ENCODE measurements at places on chromosomes 7 and 10.

- no peak for DNase-seq
Measured at GRCh38 chr10:103394180-103394579, 2.1 kb downstream of the ATP5MK start.

GRCh38 chr10:68166871-68167585 lies 57.7 kb downstream of the MYPN start:
- no peak for DNase-seq

DNA sequence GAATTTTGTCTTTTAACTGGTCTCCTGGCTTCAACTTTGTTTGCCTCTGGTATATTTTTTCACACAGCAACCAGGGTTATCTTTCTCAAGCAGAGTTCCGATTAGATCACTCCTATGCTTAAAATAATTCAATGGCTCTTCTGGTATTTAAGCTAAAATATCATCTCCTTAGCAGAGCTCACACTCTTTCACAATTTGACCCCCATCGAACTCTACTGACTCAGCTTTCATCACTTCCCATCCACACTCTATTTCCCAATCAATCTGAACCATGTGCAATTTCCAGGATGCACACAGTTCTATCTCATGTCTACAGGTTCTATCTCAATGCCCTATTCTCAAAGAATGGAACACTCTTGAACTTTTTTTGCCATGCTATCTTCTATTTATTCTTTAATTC lies 809.5 kb downstream of the GRID1 start:
- DNase-seq: no peak

DNA sequence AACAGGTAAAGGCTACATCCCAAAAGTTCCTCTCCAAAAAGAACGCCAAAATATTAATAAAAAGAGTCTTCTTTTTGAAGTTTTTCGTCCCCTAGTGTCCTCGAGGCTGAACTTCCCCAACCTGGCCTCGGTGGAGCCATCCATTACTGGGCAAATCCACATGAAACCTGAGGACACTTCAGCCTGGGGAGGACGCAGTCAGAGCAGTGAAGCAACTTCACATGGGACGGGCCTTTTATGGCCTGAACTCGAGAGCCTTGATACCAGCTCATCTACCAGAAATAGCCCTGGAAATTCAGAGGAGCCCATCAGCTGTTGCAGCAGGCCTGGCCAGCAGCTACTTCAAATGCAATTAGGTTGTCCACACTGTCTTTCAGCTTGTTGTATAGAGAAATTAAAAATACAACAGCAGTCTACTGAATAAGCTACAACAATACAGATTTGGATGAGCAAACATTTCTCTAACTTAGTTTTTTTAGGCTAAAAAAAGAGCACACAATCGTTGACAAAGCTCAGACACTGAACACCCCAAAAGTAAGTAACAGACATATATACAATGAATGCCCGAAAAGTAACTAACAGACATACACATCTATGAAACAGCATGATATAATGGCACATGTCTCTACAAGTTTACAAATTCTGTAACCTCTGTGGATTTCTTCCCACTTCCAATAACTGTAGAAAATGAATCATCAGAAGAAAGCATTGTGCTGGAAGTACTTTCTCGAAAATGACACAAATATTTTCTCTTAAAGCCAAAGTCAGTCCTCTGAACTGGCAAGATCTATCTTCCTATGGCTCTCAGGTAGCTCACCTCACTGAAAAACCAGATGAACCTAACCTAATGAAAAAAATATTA lies at the start of gene SVIL:
Gene SVIL, minus strand, starts transcription at position 208 of the 862 bp plus-strand sequence. CDS start 79,913 bp downstream, outside the sequence.
- no peak for DNase-seq

DNA sequence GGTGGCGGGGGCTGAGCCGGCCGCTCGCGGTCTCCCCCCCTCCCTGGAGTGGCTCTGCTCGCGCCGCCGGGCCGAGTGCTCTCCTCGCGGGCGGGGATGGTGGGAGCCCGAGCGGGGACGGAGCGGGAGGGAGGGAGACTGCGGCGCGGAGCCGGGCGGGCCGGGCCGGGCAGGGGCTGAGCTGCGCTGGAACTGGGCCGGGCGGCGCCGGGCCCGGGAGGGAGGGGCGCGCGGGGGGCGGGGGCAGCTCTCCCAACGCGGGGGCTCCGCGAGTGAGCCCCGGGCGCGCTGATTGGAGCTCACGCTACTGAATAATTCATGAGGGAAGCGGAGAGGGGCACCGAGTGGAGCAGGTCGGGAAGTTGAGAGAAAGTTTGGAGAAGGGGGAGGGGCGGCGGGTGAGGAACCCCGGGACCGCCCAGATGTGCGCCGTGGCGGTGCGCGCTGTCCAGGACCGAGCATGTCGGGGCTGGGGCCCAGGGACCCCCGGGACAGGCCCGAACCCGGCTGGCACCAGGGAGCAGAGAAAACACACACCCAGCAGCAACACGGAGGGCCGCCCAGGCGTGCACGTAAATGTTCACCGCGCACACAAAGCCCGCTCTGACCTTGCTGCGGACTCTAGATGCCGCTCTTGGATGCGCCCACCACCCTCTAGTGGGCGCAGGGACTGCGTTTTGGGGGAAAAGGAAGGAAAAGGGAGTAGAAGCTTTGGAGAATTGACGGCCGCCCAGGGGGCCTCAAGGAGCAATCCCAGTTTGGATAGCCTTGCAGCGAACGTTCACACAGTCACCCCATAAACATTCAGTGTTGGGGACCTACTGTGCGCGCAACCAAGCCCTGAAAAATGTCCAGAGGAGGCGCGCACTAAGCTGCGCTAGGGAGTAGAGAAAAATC lies at the start of gene EPHB4:
Gene EPHB4, minus strand, starts transcription at position 194 of the 897 bp plus-strand sequence. CDS start 493 bp downstream, outside the sequence.
- DNase-seq: no peak

GRCh38 chr7:18597754-18598153 lies 102.2 kb downstream of the HDAC9 start:
- no peak for DNase-seq

GRCh38 chr7:28224172-28224571 lies 43.6 kb upstream of the JAZF1 start:
- DNase-seq: no peak

DNA sequence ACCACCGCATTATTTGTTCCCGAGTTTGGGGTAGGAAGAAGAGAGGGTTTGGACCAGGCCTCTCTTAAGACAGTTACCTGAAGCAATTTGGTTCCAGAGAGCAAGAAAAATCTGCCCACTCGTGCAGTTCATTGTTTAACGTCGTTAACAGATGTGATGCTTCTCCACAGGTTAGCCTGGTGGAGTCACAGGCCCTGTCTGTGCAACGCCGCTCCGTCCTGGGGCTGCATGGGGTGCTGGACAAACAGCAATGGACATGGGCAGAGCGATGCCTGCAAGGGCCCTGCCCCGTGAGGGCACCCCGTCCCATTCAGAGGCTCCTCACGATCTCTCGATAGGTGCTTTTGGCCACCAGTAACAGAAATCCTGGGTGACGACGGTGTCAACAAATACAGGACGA lies 9.7 kb downstream of the FOXL3 start:
- DNase-seq: no peak

- DNase-seq: no peak
Measured at GRCh38 chr7:27203964-27204594, 4.2 kb upstream of the HOXA13 start.

DNA sequence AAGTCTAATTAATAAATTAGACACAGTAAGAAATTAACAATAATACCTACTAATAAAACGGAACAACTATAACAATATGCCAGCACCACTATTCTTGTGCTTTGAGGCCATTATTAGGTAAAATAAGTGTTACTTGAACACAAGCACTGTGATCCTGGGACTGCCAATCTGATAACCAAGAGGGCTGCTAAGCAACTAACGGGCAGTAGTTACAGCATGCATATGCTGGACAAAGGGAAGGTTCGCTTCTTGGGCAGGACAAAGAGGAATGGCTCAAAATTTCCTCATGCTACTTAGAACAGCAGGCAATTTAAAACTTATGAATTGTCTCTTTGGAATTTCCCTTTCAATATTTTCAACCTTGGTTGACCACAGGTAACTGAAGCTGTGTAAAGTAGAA lies 718.6 kb downstream of the SORCS3 start:
- DNase-seq: no peak

DNA sequence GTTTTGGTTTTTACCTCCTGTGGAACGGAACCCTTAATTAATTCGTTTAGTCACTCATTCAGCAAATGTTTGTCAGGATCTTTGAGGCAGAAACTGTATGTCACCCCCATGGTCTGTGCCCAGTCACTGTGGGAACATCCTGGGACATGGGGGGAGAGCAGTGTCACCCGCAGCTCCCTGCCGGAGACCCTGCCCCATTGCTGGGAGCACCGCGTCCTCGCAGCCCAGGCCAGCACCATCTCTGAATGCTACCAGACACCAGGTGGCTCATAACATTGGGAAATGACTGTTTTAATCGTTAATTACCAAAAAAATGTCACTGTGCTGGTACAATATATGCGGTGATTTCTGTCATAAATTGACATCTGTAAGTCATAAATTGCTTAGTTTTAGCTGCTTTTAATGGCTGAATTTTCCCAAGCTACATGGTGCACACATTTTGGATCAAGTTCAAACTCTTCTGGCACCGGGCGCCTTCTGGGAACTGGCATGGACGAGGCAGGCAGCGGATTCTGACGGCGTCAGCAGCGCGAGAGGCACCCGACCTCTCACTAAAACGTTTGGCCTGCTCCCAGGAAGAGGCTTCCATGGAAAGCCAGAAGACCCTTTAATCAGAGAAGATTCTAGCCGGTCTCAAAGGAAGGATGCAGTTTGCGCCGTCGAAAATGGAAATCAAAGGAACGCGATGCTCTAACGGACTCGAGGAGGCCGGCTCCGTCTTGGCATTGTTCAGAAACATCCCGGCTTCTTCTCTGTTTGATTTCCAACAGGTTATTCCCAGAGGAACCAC lies 184.2 kb downstream of the ADARB2 start:
- DNase-seq: no peak

GRCh38 chr10:30791197-30791611 lies 161.7 kb upstream of the LYZL2 start:
- DNase-seq: no peak

DNA sequence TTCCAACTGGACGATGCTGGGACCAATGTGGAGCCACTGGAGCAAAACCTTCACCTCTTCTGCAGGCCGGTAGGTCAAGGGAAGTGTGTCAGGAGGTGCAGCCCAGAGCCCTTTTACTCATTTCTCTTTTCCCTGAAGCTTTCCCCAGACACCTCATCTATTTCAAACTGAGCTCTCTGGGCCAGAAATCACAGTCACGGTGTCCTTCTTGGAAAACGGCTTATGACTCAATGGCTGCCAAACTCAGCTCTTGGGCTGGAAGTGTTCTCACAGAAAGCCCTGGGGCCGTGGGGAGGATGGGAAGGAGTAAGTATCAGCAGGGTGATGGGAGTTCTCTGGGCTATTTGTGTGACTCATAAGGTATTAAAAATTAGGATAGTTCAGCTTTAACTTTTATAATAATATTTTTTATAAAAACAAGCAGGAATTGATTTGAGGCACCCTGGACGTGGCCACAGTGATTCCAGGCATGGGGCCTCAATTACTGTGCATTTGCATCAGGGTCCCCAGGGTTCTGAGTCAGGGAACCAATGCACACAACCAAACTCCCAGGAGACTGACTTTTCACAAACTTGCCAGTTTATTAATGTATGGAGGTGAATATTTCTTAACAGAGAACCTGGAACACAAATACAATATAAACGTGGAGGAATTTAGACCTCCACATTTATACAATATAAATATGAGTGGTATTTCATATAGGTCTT lies 187.4 kb upstream of the TMEM72 start:
- DNase-seq: no peak

DNA sequence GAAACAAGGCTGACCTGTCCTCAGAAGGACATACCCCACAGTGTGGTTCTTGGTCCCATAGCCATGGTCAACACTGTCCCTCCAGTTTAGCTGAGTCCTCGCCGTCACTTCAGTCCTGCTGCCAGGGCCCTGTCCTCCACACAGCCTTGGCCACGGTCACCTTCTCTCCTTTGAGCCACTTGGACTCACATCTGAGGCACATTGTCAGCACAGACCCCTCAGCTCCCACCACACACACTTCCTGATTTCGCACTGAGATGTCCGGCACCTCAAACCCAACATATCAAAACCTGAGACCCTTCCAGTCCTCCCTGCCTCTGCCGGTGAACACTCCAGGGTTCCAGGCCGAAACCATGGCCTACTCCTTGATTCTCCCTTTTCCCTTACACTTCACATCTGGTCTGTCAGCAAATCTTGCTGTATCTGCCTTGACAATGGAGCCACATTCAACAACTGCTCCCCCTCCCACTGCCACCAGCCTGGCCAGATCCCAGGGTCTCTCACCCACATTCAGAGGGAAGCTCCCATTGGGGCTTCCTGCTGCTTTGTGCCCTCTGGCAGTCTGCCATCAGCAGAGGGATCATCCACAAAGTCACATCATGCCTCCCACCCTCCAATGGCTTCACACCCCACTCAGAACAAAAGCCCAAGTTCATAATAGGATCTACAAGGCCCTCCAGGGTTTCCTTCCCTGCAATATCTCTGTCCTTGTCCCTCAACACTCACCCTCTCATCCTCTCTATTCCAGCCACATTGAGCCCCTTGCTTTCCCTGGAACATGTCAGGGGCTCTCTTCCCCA lies 219.6 kb upstream of the SHH start:
- DNase-seq: no peak

DNA sequence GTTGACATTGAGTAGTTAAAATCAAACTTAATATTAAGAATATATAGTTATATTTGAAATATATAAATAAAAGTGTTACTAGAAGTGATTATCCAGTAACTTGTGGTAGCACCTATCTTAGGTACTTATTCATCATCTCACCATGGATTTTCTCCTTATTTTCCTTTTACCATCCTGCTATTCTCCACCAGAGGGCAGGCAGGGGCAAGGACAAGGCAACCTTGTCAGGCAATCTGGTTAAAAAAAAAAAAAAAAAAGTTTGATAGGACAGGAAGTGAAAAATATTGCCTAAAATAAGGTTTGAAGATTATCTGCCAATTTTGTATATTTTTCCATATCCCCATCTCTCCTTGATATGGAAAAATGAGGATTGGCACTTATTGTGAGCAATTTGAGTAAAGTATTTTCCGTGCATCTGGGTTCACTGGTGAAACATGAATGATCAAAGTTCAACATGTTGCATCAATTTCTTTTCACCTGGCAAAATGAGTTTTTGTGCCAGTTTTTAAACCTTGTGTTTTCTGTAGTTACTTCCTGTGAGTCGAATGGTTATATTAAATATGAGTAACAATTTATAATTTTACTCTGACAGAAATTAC lies 256.7 kb downstream of the AGMO start:
- peak; percentile 4 for DNase-seq

GRCh38 chr7:32470871-32471270 lies 19.3 kb downstream of the LSM5 start:
- DNase-seq: no peak

GRCh38 chr10:90738885-90739284 lies 119.0 kb downstream of the HTR7 start:
- DNase-seq: no peak

DNA sequence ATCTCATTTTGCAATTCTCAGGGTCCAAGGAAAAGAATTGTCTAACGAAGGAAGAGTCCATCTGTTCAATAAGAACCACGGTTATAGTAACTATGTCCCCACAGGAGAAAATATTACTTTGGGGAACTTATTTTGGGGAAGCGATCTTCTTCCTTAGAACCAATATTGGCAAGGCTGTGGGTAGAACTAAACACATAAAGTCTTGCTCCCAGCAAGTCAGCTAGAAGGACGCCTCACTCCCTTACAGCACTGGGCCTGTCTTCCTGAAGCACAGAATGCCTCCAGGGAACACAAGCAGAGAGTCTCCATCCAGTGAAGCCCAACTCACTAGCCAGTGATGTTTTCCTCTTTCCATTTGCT lies 30.2 kb downstream of the C10orf71 start:
- no peak for DNase-seq
